ENCODE measurements at places on chromosomes 11 and 22. TPM values are rescaled to one million over a fixed set of nuclear protein-coding genes. Genes with fewer than 3 reads are reported as not detected.

DNA sequence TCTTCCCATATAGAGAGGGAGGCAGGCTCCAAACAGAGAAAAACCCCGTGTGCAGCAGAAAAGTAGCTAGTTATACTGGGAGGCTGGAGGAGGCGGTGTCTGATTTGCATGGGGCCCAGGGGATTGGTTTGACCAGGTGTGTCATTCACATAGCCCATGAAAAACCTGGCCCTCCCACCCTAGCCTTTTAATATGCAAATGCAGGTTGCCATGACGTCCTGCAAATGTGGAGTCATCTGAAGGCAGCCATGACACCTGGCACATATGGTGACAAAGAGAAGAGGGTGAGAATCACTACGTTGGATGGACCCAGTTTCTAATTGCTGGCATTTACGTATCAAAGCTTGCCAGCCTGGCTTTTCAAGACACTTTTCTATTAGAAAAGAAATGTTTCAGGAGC lies 57.8 kb downstream of the FAM181B start:
- DNase-seq, result no peak

The PATE4 gene
- polyA plus RNA-seq, result 0.13 TPM

The BTBD18 gene
- polyA plus RNA-seq, result 0.14 TPM

DNA sequence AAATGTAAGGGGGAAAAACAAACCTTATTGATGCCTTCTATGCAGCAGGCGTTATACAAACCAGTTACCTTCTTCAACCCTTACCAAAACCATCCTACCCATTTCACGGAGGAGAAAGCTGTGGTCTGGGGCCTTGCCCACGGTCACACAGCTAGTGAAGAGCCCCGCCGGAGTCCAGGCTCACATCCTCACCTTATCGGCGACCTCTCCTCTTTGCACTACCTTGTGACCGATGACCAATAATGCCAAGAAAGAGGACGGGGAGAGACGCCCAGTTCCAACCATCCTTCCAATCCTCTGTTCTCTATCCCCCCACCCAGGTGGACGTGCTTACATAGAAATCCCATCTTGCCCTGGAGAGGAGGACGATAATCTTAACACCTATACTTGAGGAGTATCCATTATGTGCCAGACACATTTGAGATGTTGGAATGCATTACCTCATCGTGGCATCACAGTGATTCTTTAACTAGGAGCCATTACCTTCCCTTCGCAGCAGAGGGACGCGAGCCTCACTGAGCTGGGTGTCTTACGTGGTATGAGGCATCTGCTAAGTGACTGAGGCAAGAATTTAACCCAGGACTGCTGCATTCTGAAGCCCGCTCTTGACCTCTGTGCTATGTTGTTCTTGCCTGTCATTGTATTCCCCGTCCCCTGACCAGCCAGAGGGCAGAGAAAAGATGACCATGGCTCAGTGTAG lies 253.7 kb upstream of the B3GAT1 start:
- no peak for DNase-seq

The RASSF10 gene
- 24.0 TPM for polyA plus RNA-seq

The PATE2 gene
- polyA plus RNA-seq, result 0.11 TPM

- DNase-seq, result no peak
These were observed 940 bp upstream of the TNKS1BP1 start for GRCh38 chr11:57325735-57326048.

DNA sequence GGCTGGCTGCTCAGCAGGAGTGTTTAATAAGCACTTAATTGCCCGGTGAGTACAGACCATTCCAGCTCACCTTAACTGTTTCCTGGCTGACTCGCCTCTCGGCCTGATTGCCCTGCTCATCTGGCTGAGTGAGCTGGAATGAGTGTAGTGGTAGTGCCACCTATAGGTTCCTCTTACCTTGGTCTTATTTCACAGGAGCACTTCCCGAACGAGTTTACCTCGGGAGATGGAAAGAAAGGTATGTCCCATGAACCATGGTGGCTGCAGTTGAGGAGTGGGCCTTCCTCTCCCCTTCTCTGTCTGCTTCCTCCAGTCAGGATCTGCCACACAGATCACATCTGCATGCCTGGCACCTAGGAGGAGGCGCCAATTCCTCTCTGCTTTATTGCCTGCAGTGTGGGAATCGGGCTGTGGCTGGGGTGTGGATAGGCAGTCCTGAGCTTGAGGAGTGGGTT lies 26.7 kb downstream of the UPB1 start:
- DNase-seq, result peak; percentile 49

The CCDC87 gene
- 0.32 TPM for polyA plus RNA-seq

DNA sequence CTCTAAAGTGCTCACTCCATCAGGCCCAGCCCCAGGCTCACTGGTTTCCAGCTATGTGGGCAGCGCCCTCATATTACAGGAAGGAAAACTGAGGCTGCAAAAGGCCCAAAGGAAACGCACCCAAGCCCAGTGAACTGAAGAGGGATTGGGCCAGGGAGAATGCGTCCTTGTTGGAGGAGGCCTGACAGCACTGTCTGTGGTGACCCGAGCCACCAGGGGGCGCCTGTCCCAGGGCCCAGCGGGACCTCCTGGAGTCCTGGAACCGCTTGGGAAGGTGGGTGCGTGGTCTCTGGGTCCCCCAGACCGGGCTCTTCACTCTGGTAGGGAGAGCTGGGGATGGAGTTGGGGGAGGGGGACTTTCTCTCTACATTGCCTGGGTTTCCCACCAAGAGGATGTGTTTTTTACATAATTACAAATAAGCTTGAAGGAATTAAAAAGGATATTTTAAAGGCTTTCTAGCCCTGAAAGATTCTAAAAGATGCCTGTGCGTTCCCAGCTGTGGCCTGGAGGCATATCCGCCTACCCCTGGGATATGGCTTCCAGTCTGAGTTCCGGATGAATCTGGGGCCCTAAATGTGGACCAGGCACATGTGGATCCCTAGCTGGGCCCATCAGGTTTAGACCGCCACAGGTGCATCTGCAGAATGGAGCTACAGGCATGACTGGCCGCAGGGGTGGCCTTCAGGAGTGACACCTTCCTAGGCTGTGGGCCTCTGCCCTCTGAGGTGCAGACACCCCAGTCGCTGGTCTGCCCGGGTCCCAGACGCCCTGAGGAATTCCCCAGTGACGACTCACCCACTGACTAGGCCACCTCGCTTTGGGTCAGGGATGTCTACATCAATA lies 4.2 kb downstream of the SPI1 start:
- DNase-seq, result no peak

DNA sequence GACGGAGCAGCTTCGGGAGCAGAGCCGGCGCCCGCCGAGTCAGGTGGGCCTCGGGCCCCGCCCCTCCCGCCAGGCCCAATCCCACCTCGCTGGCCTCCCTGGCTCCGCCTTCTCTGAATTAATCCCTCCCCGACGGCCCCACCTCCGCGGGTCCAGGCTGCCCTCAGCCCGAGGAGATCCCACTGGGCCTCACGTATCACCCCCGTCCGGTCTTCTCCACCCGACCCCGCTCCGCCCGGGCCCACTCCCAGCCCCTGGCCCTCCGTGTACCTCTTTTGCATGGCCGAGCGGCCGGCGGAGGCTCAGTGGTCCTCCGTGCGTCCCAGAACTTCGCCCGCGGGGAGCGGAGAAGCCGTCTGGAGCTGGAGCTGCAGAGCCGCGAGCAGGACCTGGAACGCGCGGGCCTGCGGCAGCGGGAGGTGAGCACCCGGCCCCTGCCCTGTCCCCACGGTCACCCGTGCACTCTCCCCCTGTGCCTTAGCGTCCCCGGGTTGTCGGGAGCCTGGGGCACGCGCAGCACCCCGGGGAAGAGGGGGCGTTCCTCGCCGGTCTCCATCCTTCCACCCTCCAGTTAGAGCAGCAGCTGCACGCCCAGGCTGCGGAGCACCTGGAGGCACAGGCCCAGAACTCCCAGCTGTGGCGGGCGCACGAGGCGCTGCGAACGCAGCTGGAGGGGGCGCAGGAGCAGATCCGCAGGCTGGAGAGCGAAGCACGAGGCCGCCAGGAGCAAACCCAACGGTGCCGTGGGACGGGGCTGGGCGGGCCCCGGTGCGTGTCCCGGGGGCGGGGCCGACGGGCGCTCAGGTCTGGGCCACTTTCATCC lies 2.2 kb upstream of the CD151 start:
- DNase-seq, result no peak

GRCh38 chr11:60310407-60310998 lies 16.6 kb upstream of the MS4A6E start:
- DNase-seq, result no peak

The PRDM11 gene
- 21.2 TPM for polyA plus RNA-seq

DNA sequence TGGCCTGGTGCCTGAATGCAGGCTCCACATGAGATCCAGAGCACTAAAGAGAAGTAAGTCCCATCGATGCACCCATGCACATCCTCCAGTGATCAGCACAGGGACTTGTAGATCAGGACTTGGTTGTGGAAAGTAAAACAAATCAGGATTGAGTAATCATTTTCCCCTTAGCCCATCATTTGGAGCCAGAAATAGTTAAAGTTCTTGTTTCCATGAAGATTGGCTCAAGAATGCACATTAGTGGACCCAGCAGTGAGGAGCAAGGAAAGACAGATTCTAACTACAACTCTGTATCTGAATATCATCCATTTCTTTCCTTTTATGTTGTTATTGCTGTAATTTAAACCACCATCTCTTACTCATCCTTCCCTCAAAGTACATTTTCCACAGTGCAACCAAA lies 19.1 kb downstream of the CCDC83 start:
- no peak for DNase-seq

The SPTBN2 gene
- 59.4 TPM for polyA plus RNA-seq

DNA sequence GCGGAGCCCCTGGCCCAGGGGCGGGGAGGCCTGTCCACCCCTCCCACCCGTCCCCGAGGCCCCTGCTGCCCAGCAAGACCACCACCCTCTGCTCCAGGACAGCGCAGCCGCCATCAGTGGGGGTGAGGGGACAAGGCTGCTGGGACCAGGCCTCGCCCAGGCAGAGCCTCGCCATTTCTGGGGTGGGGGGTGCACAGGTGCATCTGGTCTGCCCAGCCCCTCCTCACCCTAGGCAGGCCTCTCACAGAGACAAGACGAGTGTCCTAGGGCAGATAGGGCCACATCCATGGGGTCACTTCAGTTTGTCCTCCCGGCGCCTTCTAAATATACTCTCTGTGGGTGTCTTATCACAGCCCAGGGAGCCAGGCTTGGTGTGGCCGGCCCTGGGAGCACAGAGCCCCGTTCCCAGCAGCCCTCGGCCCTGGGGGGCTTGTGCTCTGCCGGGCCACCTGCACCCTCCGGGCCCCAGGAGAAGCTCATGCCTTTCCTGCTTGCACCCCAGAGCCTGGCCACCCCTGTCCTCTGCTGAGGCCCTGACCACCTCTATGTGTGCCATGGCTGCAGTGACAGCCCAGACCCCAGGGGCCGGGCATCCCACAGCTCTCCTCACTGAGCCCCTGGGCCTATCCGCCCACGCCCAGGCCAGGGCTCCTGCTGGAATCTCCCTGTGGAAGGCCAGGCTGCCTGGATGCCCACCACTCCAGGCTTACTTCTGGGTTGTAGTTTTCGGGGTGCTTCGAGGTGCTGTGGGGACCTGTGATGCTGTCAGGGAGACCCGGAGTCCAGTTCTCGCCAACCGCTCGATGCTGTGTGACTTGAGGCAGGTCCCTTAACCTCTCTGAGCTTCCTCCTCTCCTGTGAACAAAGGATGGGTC lies 70.8 kb downstream of the KCNQ1 start:
- no peak for DNase-seq

- no peak for DNase-seq
These were observed 14.1 kb upstream of the ALKBH3 start for GRCh38 chr11:43866520-43866919.

The MMP11 gene
- 12.1 TPM for polyA plus RNA-seq

The PANX2 gene
- polyA plus RNA-seq, result 1.4 TPM
